OCI-LY7 (cell line): ENCODE measurements at places on chromosomes 12 and 14. TPM values are rescaled to one million over a fixed set of nuclear protein-coding genes. Genes with fewer than 3 reads are reported as not detected.
A peak's percentile ranks its signal among the peaks of the same experiment; 100 is the strongest.

DNA sequence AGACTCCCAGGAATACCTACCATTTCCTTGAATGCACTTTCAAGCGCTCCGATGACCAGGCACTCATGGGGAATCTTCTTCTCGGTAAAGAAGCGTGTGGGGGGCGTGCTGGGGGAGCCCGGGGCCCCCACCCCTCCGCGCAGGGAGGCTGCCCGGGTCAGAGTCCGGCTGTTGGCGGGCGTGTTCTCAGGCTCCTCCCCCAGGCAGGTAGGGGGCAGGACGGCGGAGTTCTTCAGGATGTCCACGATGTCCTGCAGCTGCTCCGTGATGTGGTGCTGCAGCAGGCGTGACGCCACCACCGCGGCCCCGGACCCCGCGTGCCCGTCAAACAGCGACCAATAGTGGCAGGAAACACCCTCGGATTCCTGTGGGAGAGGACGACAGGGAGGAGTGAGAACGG, 133.2 kb downstream of the PPM1H start:
- DNase-seq: no peak

- no peak for DNase-seq
These were observed 355.2 kb downstream of the BMP4 start for GRCh38 chr14:53601409-53601808.

DNA sequence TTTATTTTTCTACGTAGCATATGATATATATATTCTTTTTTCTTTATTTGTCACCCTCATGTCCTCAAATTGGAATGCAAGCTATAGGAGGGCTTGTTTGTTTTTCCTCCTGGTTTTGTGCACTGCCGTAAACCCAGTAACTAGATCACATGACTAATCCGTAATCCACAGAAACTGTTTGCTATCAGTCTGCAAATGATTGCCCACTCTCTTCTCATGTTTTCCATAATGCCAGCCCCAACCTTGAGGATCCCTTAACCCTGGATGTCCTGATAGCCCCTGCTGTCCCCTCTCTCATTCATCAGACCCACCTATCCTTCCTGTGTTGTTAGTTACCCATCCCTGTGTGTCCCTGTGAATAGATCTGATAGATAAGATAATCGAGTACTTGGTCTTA, 94.0 kb downstream of the TSPAN9 start:
- no peak for DNase-seq

DNA sequence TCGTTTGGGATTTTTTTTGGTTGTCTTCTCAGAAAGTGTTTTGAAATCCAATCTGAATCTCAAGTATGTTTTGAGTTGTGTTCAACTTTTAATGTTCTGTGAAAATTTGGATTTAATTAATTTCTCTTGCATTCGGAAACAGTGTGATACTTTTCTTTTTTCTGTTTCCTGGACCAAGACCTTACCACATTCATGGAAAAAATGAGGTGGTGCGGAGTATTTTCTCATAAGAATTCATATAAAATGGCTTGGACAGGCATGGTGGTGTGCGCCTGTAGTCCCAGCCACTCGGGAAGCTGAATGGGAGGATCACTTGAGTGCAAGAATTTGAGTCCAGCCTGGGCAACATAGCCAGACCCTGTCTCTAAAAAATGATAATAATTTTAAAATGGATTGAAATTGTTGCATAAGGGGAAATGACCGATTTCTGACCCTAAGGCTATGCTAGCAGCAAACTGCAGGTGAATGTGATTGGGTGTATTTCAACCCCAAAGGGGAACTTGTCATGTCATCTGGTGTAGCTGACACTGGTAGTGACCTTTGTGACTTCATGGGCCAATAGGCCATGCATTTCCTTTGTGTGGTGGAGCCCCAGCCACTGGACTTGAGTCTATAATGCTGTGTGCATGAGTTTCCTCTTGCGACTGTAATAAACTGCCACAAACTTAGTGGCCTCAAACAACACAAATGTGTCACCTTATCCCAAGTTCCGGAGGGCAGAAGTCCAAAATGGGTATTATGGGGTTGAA, 123.5 kb upstream of the RFLNA start:
- no peak for DNase-seq

Gene LTB4R2
- 37.6 TPM in 2 replicates for total RNA-seq

Gene EPS8
- total RNA-seq: 0.44 and 0.61 TPM in 2 replicates

- no peak for DNase-seq
These were observed 36.4 kb upstream of the ATXN2 start for GRCh38 chr12:111635524-111635923.

GRCh38 chr14:100031506-100032281, 33.5 kb upstream of the EVL start:
- no peak for DNase-seq

GRCh38 chr12:114287821-114288525, 118.0 kb downstream of the TBX5 start:
- no peak for DNase-seq

GRCh38 chr14:21868442-21869046, 194.9 kb upstream of the OR4E1 start:
- DNase-seq: peak; percentile 69

- peak; percentile 92 for DNase-seq
These were observed 197.0 kb downstream of the DAD1 start for GRCh38 chr14:22391908-22392565.

Gene CCDC196
- total RNA-seq: not detected in 2 replicates

Gene CD69
- total RNA-seq: 9.7 and 10.3 TPM in 2 replicates

Gene POTEG
- 2.0 and 2.8 TPM in 2 replicates for total RNA-seq

GRCh38 chr12:54197010-54197409, 8.2 kb upstream of the SMUG1 start:
- no peak for DNase-seq

GRCh38 chr14:64673316-64673715, 30.9 kb upstream of the PLEKHG3 start:
- DNase-seq: no peak

Gene EIF2S3B
- 0.95 and 1.6 TPM in 2 replicates for total RNA-seq

Gene PROX2
- 0.74 and 0.76 TPM in 2 replicates for total RNA-seq

- DNase-seq: no peak
These were observed 35.6 kb downstream of the PIK3C2G start for GRCh38 chr12:18296909-18297280.

GRCh38 chr14:71907793-71908515, 24.3 kb upstream of the RGS6 start:
- DNase-seq: no peak

GRCh38 chr12:106866426-106867080, 89.2 kb upstream of the TMEM263 start:
- DNase-seq: no peak

DNA sequence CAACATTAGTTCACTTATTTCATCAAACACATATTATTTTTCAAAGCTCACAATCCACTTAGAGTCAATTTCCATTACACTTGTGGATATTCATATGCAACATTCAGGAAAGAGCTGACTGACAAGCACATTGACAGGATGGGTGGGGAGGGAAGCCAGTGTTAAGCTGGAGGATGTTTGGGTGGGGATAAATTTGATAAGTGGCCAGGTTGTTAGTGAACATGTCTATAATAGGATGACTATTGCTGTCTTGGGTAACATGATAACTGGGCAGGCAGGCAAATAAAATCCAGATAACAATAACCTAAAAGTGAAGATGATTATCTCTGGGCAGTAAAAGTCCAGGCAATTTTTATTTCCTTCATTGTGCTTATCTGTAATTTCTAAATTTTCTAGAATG, 73.8 kb upstream of the OSBPL8 start:
- DNase-seq: no peak

Gene COX14
- 48.2 and 54.3 TPM in 2 replicates for total RNA-seq

- no peak for DNase-seq
These were observed 567.9 kb downstream of the MED13L start for GRCh38 chr12:115709540-115710011.

DNA sequence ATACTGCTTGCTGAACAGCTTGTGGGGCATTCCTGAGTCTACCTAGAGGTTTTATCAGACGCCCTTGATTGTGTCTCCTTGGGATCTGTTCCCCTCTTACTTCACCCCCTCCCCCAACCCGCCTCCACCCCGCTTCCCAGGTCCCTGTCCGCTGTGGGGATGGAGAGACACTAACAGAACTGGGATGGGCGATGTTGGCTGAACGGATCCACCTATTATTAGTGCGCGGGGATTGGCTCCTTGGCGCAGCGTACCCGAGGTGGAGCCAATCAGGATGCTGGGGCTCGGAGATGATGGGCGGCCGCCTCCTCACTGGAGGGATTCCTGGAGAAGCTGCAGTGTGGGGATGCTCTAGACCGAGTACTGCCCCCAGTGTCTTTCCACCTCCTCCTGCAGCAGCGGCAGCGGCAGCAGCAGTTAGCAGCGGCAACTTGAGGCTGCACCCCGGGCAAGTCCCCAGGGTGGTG, at the start of gene SYT1:
SYT1 (plus strand) TSS at position 372 of the 467 bp plus-strand sequence.
- DNase-seq: no peak

GRCh38 chr12:117968151-117968789, 520 bp downstream of the KSR2 start:
- no peak for DNase-seq

Gene IFT43
- total RNA-seq: 8.7 and 13.6 TPM in 2 replicates

- DNase-seq: peak; percentile 35
These were observed 94.4 kb downstream of the CRACR2A start for GRCh38 chr12:3658327-3659163.

DNA sequence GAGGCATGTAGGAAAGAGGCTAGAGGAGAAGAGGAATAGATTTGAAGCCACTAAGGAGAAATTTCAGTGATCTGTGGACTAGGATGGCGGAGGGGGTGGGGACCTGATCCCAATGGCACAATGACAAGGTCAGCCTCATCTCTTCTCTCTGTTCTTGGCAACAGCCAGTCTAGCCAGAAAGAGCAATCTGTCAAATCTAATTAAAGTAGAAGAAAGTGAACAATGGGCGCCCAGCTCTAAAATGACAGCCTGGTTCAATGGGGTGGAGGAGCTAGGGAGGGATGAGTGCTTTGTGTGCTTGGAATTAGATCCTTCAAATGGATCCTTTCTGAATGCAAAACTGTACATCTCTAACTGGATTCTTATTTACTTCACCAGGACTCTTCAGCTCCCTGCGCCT, 37.2 kb upstream of the TUBA1C start:
- no peak for DNase-seq

DNA sequence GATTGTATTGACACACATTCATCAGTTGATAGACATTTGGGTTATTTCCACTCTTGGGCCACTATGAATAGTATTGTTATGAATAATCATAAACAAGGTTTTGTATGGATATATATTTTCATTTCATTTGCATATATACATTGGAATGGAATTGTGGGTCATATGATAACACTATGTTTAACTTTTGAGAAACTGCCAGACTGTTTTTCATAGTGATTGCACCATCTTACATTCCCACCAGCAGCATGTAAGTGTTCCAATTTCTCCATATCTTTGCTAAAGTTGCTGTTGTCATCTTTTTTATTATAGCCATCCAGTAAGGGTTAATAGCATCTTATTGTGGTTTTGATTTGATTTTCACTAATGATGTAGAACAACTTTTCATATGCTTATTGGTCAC, 198.5 kb upstream of the PPFIA2 start:
- DNase-seq: no peak

DNA sequence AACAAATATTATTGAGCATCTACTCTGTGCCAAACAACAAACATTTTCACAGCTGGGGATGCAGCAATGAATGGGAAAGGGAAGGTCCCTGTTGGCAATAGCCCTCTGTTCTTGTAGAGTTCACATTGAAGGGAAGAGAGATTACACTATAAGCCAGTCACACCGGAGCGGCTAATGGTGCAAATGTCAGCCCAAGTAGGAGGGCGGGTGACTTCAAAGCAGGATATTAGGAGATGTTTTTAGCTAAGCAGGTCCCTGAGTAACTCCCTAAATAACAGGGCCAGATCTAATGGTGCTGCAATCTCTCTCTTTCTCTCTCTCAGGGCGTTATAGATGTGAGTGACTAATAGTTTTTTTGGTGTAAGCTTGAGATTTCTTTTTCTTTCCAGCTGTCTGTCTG, 30.7 kb downstream of the FLVCR2 start:
- DNase-seq: no peak

GRCh38 chr12:122366685-122367475, 55.6 kb downstream of the CLIP1 start:
- no peak for DNase-seq

GRCh38 chr12:51395283-51396230, 4.4 kb upstream of the GALNT6 start:
- DNase-seq: no peak

DNA sequence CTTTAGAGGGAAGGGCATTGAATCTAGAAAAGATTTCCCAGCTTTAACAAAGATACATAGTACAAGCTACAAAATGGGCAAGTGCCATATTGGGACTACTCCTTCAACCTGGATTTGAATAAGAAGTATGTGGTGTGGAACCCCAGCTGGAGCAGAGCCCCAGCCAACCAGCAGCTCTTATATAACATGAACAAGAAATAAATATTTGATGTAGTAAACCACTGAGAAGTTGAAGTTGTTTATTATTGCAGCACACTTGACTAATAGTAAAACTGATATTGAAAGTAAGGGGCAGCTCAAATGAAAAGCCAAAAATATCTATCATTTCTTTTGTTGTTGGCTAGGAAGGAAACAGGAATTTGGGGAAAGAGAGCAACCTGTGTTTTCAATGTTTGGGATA, 701.8 kb downstream of the TMTC2 start:
- DNase-seq: no peak

GRCh38 chr14:86084097-86084496, 554.2 kb downstream of the FLRT2 start:
- no peak for DNase-seq

- DNase-seq: no peak
These were observed 1.6 kb downstream of the PAPLN start for GRCh38 chr14:73238941-73239340.

GRCh38 chr12:96769400-96769799, 137.7 kb upstream of the NEDD1 start:
- DNase-seq: no peak

Gene NFATC4
- 96.6 and 130 TPM in 2 replicates for total RNA-seq

Gene BAZ2A
- total RNA-seq: 139 and 153 TPM in 2 replicates

DNA sequence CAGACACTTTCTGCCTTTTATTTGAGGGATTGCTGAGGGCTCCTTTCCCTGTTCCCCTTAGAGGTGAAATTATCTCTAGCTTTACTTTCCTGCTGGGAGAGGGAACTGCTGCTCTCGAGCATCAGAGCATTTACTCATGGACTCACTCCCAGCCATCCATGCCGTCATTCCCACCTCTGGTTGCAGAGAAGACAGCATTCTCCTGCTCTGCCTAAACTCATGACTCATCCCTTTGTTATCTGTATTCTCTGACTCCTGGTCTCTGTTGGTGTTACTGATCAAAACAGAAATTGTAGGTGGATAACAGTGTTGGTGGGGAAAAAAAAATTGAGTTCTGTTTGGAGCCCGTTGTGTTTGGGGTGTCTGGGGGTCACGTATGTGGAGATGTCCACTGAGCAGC, 159.3 kb downstream of the TTC8 start:
- DNase-seq: no peak

GRCh38 chr12:49933796-49934195, 16.7 kb upstream of the AQP2 start:
- DNase-seq: no peak

DNA sequence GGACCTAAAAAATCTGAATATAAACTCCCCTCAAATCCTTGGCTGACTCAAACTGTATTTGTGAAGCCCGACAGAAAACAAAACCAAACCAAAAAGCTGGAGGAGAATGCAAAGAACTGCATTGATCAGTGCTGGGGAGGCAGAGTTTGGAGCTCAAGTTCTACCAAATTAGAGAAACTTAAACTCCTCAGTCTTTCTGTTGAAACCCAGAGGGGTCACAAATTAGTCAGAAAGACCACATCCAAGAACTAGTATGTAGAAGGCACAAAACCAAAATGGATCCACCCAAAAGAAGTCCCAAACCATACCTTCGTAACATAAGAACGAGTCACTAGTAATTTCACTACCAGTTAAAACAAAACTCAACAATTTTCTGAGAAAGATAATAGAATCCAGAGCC, 15.3 kb upstream of the PRKAB1 start:
- DNase-seq: no peak

GRCh38 chr12:109212460-109213115, 96.2 kb downstream of the ACACB start:
- no peak for DNase-seq

Gene ZDHHC22
- not detected in 2 replicates for total RNA-seq

- peak; percentile 56 for DNase-seq
These were observed at the start of gene SLC7A8 for GRCh38 chr14:23183479-23183878. TSS of gene SLC7A8 (minus strand) at chr14:23183660. CDS start at chr14:23182914, 746 bp downstream.
